ENCODE measurements at places on chromosomes 16 and 17.

GRCh38 chr16:50335196-50335958 lies 33.4 kb downstream of the BRD7 start:
- no peak for DNase-seq

DNA sequence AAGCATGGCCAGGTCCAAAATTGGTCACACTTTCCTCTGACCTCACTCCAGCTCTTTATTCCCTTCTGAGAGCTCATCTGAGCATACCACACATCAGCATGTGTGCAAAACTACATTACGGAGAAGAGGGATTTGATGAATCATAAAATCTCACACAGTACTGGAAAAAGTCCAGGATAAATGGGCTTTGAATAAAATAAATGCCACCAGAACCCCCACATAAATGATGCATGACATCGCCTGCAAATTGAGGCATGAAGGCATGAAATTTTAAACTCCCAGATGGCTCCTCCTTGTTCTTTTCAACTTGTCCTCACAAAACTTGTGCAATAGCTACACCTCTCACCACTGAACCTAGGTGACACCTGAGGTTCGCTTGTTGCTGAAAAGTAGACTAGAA lies 439.5 kb downstream of the CA10 start:
- no peak for DNase-seq

- peak; percentile 10 for DNase-seq
These were observed 82.0 kb upstream of the ALOX12 start for GRCh38 chr17:6913608-6914443.

GRCh38 chr17:41621916-41622315 lies 2.5 kb downstream of the KRT17 start:
- DNase-seq: no peak

DNA sequence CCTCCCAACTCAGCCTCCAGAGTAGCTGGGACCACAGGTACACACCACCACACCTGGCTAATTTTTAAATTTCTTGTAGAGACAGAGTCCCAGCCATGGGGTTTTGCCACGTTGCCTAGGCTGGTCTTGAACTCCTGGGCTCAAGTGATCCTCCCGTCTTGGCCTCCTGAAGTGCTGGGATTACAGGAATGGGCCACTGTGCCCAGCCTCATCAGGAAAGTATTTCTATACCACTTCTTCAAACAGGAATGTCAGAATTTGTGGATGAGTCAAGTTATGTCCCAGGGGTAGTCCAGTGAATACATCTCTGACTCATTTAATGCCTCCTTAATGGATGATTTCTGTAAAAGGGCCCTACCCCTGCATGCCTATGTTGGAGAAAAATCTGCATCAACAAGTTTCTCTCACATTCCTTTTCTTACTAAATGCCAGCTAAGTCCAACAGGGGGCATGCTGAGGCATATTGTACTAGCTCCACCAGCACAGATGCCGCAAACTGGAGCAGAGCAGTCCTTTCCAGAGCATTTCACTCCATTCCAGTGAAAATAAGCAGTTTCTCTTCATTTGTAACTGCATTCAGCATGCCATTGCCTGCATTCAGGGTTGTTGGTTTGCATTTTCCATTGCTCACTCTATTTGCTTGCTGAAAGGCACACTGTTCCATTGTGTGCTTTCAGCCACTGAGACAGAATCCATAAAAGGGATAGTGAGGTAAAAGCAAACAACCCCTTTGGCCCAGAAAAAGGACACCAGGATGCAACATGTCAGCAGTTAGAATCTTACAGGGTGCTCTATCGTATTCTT lies 5.3 kb upstream of the CAVIN1 start:
- peak; percentile 65 for DNase-seq

- DNase-seq: no peak
These were observed 183.1 kb downstream of the C16orf95 start for GRCh38 chr16:87133966-87134627.

DNA sequence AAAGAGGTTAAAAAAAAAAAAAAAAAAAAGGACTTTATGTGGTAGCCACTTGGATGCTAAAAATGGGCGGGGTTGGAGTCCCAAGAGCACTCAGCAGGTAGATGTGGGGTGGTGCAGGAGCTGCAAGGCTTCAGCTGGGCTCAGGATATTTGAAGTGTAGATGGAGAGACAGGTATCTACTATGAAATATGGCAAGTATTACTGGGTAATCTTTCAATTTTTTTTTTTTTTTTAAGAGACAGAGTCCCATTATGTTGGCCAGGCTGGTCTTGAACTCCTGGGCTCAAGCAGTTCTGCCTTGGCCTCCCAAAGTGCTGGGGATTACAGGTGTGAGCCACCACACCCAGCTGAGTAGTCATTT lies 7.6 kb downstream of the TUFM start:
- DNase-seq: no peak

- no peak for DNase-seq
These were observed 15.9 kb upstream of the ATP6V0C start for GRCh38 chr16:2497695-2498484.

GRCh38 chr17:57152967-57153528 lies 68.0 kb downstream of the AKAP1 start:
- DNase-seq: no peak

DNA sequence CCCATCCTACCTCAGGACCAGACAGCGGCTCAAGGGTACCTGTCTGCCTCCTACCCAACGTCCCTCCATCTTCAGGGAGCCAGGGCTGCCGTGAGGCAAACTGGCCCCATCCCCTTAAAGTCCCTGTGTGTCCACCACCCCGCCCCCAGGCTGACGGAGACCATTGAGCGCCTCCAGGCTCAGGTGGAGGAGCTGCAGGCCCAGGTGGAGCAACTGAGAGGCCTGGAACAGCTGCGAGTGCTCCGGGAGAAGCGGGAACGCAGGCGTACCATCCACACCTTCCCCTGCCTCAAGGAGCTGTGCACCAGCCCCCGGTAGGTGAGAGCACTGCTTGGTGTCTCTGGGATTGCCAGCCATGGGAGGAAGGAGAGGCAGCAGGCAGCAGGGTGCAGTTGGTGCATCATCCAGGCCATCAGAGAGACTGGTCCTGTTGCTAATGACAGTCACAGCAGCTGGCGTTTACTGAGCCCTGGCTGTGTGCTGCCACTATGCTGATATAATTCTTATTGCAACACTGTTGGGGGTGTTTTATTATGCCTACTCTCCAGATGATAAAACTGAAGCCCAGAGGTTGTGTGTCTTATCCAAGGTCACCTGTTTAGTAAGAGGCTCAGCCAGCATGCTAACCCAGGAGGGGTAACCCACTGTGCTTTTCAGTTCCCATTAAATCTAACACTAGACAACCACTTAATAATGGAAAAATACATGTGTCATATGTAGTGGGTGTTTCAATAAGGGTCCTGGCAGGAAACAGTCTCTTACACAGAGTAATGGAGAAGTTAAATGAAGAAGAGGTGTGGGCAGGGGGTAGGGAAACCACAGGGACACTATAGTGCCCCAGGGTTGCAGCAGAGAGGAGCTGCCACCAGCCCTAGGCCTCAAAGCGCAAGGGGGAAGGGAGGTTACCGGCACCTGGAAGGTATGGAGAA lies 10.3 kb upstream of the MRPL58 start:
- no peak for DNase-seq

DNA sequence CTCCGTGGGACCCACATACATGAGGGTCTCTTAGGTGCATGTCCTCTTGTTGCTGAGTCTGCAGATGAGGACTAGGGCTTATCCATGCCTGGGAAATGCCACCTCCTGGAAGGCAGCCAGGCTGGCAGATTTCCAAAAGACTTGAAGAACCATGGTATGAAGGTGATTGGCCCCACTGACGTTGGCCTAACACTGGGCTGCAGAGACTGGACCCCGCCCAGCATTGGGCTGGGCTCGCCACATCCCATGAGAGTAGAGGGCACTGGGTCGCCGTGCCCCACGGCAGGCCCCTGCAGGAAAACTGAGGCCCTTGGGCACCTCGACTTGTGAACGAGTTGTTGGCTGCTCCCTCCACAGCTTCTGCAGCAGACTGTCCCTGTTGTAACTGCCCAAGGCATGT lies 38.2 kb upstream of the IL21R start:
- peak; percentile 51 for DNase-seq

DNA sequence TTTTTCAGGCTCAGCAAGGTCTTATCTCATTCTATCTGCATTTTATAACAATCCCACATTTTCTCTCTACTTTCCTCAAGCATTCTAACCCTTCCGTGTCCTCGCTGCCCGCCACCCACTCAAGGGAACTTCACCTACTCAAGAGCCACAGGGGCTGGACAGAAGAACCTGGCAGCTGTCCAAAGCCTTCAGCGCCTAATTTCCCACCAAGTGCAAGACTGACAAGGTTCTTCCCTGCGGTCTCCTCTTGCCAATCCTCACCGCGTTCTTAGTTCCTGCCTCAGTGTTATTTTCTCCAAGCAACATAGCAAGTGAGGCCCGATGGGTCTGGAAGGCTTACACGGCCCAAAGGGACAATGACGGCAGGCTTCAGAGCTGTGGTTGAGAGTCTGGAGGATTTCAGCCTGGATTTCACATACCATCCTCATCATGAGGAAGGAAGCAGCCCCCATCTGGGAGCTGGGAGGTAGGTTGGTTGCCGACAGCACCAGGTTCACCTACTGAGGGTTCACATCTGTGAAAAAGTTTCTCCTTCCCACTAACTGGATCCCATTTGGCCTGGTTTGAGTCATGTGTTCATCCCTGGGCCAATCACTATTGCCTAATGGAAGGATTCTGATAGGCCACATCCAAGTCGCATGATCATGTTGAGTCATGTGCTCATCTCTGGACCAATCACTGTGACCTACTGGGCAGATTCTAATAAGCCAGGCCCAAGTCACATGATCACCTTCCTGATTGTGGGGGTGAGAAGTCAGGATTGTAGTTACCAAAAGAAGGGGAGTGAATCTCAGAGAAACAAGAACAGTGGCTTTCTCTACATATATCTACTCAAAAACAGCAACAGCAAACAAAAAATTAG lies 108.2 kb downstream of the N4BP1 start:
- DNase-seq: no peak

GRCh38 chr16:314795-315299 lies 31.9 kb downstream of the PDIA2 start:
- DNase-seq: no peak

DNA sequence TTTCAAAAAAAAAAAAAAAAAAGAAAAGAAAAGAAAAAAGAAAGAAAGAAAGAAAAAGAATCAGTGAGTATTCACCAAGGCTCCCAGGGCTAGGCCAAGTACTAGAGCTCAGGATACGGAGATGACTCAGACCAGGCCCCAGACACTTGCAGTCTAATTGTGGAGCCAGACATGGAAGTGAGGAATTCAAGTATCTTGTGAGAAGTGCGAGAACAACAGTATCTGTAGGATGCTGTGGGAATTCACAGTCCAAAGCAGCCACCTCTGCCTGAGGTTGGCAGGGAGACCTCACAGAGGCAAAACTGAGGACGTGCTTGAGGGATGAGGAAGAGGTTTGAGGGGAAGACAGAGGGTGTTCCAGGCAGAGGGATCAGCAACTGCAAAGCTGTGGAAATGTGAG lies 14.0 kb upstream of the ALDOA start:
- no peak for DNase-seq

GRCh38 chr16:89194340-89195311 lies 5.7 kb downstream of the SLC22A31 start:
- DNase-seq: no peak

- DNase-seq: no peak
These were observed 296.3 kb upstream of the AXIN2 start for GRCh38 chr17:65857718-65858117.

DNA sequence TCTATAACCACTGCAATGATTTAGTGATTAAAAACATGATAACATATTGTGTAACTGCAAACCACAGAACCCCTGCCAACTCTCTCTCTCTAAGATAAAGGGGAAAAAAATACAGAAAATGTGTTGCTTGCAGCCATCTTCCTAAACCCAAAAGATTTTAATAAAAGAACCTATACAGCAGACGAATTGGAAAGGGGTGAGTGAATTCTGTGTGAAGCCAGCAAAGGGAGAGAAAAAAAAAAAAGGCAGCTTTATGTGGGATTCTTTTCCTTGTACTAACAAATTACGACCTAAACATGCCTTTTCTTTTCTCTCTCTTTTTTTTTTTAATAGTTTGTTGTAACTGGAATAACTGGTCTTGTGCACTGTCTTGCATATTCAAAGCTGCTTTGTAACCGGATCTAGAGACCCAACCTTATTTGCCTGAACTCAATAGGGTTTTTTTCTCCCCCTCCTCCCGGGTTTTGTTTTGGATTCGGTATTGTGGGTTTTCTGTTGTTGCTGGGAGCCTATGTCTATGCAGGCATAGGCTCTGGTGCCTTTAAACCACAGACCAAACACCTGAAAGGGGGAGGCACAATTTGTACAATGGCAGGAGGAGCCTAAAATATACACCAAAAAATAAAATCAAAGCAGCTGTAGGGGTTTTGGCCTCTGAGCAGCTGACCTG lies 7.0 kb upstream of the ZFHX3 start:
- no peak for DNase-seq

- peak; percentile 62 for DNase-seq
These were observed 1.0 kb upstream of the AIPL1 start for GRCh38 chr17:6435968-6436367.

GRCh38 chr17:65389949-65390348 lies 171.5 kb downstream of the AXIN2 start:
- DNase-seq: no peak

DNA sequence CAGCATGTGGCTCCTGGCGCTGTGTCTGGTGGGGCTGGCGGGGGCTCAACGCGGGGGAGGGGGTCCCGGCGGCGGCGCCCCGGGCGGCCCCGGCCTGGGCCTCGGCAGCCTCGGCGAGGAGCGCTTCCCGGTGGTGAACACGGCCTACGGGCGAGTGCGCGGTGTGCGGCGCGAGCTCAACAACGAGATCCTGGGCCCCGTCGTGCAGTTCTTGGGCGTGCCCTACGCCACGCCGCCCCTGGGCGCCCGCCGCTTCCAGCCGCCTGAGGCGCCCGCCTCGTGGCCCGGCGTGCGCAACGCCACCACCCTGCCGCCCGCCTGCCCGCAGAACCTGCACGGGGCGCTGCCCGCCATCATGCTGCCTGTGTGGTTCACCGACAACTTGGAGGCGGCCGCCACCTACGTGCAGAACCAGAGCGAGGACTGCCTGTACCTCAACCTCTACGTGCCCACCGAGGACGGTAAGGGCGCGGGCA lies 645 bp downstream of the NLGN2 start:
- DNase-seq: no peak
